ENCODE measurements at places on chromosomes 5 and 9.
A peak's percentile ranks its signal among the peaks of the same experiment; 100 is the strongest.

DNA sequence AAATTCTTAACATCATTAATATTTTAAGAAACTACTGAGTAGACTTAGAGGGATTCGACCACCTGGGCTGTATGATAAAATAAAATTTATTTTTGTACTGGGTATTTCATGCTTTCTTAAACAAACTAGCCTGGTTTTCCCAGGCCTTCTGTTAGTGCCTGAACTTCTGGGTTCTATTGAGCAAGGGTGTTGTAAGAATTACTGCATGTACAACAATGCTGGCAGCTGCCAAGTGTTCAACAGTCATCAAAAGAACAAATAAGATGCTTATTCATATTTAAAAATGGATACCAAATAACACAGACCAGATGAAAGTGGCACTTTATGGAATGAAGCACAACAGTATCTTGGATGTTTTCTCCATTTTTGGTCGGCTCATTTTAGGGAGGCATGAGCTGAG is 123.2 kb upstream of the FBXL7 start:
- no peak for DNase-seq

DNA sequence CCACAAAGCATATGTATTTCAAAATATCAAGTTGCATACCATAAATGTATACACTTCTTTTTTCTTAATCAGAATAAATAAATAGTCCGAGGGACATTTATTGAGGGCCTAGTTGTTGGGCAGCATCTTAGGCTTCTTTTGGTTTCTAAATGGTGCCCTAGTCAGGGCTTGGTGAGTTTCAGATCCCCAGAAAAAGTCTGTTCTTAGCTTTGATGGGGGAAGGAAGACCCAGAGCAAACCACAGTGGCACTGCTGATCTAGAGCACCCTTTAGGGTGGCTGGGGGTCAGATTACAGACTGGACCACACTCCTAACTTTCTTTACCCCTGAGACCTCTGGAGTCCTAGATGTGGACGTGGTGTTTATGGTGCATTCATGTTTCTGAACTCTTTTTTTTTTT is 97.8 kb downstream of the C9orf152 start:
- DNase-seq: no peak

GRCh38 chr5:43639566-43639965 is 36.6 kb downstream of the NNT start:
- no peak for DNase-seq

- DNase-seq: no peak
Observed at GRCh38 chr9:7906783-7907550, 107.4 kb upstream of the DMAC1 start.

DNA sequence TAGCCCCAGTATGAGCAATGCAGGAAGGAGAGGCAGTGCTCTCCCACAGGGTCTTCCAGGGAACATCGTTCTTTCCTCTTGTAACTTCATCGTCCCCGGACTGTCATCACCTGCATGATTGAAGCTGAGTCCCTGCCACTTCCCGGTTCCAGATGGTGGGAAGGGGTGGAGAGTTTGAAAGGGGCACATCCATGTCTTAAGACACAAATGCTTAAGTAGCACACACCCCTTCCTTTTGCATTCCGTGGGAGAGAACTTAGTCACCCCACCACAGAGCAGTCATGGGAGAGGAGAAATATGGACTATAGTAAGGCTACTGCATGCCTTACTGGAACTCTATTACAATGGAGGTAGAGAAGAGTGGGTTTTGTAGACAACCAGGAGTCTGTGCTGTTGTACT is 165.3 kb upstream of the GAS1 start:
- DNase-seq: peak; percentile 30

DNA sequence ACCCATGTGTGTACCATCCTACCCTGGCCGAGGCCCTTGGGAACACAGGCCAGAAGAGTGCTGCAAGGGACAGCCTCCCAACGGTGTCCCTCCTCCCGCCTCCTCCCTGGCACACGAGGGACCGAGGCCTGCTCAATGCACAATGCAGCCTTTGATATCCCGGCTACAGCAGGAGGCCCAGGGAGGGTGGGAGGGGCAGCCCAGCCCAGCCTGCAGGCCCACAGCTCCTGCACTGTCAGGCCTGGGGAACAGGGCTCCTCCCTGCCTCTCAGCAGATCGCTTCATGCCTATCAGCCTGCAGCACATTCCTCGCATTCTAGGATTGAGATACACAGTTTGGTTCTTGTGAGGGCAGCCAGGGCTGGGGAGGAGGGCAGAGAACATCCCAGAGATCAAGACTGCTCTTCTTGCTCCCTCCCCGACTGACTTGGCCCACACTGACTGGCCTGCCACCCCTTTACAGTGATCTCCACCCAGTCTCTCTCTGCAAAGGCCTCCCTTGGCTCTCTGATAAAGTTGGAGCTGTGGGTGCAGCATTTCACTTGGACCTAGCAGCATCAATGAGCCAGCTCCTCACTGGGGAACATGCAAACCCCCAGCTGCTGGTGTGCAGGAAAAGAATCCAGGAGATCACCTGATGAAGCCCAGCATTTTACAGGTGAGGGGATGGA is at the start of gene SH3TC2:
TSS of gene SH3TC2 (minus strand) at position 46 of the 671 bp plus-strand sequence. CDS start at position 6, 40 bp downstream.
- DNase-seq: no peak

DNA sequence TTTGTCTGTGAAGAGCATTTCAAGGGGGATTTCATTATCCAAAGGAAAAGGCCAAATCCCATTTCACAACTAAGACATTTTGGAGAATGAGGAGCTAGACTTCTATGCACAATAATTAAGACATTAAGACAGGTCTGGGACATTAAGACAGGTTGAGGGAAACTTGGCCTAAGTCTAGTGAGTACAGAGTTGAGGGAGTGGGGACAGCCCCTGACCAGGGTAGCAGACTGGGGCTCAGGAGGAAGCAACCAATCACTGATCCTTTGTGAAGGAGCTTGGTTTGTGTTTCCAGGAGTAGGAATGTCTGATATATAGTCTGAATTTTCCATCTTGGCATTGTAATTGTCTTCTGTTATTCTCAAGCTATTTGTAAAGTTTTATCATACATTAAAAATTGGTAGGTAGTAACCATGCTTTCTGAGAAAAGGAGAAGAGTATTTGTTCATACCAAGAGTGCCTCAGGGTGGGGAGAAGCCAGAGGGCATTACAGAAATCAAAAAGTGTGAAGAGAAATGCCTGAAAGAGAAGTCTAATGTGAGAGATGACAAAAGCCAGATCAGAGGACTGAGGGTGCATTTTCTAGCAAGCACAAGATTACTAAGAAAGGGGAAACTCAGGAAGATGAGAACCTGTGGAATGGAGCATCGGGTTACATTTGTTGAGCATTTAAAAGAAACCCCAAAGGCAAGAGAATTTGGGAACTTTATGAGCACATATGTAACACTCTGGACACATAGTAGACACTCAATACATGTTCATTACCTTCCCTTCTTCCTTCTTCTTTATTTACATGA is 189.3 kb upstream of the PIK3R1 start:
- no peak for DNase-seq

DNA sequence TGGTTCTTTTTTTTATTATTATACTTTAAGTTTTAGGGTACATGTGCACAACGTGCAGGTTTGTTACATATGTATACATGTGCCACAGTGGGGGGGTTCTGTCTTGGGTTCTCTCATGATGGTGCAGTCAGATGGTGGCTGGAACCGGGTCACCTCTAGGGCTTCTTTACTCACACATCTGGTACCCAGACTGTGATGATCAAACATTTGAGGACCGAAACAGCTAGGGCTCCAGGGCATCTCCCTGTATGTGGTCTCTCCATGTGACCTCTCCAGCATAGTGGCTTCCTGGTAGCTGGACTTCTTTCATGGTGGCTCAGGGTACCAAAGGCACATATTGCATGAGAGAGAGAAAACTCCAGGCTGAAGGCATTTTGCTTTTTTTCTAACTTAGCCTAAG is 9.8 kb upstream of the CRHBP start:
- no peak for DNase-seq

DNA sequence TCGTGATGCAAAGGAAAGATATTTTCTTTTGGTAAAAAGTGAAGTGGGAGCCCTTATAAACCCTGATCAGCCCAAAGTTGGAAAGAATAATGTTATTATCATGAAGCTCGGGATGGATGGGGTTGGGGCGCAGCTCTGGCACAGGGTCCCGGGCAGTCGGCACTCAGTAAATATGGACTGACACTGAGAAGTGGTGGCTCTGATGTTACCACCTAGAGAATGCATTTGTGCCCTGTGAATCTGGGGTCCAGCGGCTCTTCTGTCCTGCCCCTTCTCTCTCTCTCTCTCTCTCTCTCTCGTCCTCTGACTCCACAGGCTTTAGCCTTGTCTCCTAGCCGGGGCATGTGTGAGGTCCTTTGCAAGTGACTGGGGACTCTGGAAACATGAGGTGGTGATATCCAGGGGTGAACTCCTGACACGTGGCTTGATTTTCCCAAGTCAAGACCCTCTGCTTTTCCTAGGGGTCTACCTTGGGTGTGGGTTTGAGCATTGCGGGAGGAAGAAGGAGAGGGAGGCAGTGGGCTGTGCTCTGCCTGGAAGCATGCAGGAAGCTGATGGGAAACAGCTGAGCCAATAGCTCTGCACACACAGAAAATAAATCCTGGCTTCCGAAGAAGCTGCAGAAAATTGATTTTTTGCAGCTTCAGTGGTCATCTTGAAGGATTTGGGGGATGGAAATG is 162.7 kb downstream of the MACROH2A1 start:
- DNase-seq: no peak

- DNase-seq: no peak
Observed at GRCh38 chr9:38035873-38036272, 33.2 kb downstream of the SHB start.

GRCh38 chr5:143851383-143851782 is 39.4 kb downstream of the HMHB1 start:
- DNase-seq: no peak

DNA sequence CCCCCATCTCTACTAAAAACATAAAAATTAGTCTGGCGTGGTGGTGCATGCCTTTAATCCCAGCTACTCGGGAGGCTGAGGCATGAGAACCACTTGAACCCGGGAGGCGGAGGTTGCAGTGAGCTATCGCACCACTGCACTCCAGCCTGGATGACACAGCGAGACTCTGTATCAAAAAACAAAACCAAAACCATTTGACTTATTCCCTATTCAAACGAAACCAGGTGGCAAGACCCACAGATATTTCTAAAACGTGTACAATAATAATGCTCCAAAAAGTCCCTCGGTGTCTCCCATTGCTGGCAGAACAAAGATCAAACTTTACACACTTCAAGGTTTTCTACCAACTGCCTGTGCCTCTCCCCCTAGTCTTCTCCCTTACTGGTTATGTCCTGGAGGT is 29.8 kb downstream of the HMGCR start:
- no peak for DNase-seq

DNA sequence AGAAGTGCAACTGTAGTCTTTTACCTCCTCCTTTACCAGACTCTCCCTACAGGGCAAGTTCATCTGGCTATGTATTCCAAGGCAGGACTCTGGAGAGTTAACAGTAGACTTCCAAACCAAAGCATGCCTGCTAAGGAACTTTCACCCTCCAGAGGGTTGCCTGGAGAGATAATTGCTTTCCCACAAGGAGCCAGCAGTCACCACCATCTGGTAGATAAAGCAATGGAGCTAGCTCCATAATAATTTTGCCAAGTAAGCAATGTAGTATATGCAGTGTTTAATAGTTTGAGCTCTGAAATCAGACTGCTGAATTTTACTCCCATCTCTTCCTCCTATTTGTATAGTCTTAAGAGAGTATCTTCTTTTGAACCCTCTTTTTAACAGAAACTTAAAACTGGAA is 566.8 kb upstream of the PTGER4 start:
- DNase-seq: no peak

- DNase-seq: no peak
Observed at GRCh38 chr9:28024676-28025075, 451.4 kb upstream of the C9orf72 start.

GRCh38 chr9:3099646-3100045 is 255.8 kb upstream of the PUM3 start:
- no peak for DNase-seq

DNA sequence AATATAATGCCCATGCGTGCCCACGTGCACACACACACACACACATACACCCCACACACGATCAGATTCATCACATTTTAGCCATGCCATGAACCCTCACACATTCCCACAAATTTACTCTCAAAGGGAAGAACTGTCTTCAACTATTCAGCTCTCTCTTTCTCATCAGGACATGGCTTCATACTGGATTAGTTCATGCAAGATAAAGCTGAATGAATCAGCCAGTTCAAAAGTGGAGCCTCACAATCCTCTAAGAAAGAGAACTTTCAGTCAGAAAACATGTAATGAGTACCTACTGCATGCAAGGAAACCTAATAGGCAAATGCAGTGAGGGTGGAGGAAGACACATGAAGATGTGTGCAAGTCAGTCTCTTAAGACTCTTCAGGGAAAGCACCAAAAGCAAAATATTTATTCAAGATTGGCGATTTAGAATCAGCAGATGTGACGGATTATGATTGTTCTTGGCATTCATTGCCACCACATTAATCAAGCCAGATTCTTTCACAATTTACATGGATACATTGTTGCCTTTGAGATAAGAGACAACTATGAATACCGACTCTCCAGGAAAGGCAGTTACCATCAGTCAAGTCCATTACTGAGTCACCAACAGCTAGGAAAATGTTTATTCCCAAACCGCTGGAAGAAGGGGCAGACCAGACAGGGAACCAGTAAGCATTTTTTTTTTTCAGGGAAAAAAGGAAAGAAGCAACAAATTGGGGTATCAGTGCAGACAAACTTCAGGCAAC is 30.3 kb upstream of the PUM3 start:
- no peak for DNase-seq

- DNase-seq: no peak
Observed at GRCh38 chr9:79185866-79186265, 385.9 kb upstream of the TLE4 start.

DNA sequence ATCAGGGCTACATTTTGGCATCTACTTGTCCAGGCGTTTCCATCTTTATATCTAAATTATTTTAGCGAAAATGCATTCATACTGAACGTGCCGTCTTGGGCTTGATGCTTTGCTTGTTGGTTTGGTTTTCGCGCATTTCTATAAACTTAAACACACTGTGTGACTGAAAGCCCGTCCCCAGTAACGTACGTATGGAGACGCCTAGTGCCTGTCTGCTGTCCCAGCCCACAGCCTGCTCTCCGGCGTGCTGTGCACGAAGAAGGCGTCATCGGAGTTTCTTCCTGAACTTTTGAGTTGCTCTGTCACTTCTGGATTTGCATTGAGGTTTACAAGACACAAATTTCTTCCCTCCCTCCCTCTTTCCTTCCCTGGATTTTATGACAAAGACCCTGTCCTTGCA is 40.6 kb upstream of the IRX4 start:
- DNase-seq: no peak

DNA sequence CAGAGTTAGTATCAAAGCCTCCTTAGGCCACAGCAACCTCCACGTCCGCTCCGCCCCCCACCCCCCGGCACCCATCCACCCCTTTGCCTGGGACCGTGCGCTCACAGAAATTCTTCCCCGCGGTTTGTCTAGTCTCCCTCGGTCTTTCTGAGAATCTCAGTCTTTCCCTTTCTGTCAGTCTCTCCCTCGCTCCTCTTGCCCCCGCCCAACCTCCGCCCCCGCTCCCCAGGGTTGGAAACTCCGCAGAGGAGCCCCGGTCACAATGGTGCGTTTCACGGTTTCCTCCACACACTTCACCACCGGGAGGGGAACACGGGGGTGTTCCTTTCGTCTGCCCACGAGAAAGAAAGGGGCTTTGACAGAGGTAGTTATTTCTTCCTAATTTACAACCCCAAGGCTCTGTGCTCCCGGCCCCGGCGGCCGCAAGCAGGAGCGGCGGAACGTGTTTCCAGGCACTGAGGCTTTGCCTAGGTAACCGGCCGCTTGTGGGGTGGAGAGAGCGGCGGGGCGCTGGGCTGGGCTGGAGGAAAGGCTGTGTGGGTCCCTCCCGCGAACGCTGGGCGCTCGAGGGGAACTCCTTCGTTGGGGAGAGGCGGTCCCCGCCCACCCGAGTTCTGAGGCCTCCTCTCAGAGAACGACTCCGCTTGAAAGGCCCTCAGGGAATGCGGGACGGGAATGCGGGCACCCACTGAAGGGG is 2.1 kb downstream of the NR4A3 start:
- no peak for DNase-seq
